ENCODE measurements at places on chromosomes 11 and 22.

GRCh38 chr11:67572747-67573419 lies 10.7 kb upstream of the GSTP1 start:
- no peak overlapping the region for H3K4me3 ChIP-seq
- H3K4me1 ChIP-seq = peaks cover 4% of the 10 kb centered on the region
- H3K27me3 ChIP-seq = peaks cover 36% of the 10 kb centered on the region
- no peaks in the 10 kb centered on the region for H3K36me3 ChIP-seq
- no peak overlapping the region for H3K27ac ChIP-seq
- peak; percentile 30 for DNase-seq

GRCh38 chr22:17902960-17903359 lies 121.4 kb downstream of the MICAL3 start:
- DNase-seq = no peak
- H3K4me3 ChIP-seq = no peak overlapping the region
- peaks cover 12% of the 10 kb centered on the region for H3K4me1 ChIP-seq
- H3K36me3 ChIP-seq = peaks cover 21% of the 10 kb centered on the region
- H3K27me3 ChIP-seq = no peaks in the 10 kb centered on the region

DNA sequence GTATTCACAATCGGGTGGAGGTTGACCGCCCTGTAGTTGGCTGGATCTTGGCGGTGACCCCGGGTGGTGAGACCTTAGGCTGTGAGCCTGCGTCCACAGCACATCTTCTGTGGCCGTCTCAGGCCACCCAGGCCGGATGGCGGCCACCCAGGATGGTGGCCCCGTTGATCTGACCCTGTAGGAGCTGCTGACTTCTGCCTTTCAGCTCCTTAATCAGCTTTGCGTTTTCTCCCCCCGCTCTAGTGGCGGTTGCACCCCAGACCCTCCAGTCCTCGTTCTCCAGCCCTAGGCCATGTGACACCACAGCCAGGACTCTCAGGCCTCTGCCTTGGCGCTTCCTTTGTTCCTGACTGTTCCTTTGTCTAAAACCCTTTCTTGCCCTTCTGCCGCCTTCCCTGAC lies 244.0 kb downstream of the TBC1D22A start:
- DNase-seq = no peak
- no peaks in the 10 kb centered on the region for H3K4me1 ChIP-seq
- no peaks in the 10 kb centered on the region for H3K27me3 ChIP-seq
- H3K36me3 ChIP-seq = no peaks in the 10 kb centered on the region
- no peak overlapping the region for H3K4me3 ChIP-seq
- H3K27ac ChIP-seq = no peak overlapping the region

- H3K27ac ChIP-seq = no peak overlapping the region
- no peak overlapping the region for H3K4me3 ChIP-seq
- H3K27me3 ChIP-seq = no peaks in the 10 kb centered on the region
- H3K4me1 ChIP-seq = peaks cover 20% of the 10 kb centered on the region
These were observed 15.9 kb upstream of the LRRC32 start for GRCh38 chr11:76686261-76687079.

GRCh38 chr11:65084598-65085375 lies 765 bp downstream of the ZFPL1 start:
- DNase-seq = no peak
- peaks cover 2% of the 10 kb centered on the region for H3K36me3 ChIP-seq
- H3K27me3 ChIP-seq = no peaks in the 10 kb centered on the region

DNA sequence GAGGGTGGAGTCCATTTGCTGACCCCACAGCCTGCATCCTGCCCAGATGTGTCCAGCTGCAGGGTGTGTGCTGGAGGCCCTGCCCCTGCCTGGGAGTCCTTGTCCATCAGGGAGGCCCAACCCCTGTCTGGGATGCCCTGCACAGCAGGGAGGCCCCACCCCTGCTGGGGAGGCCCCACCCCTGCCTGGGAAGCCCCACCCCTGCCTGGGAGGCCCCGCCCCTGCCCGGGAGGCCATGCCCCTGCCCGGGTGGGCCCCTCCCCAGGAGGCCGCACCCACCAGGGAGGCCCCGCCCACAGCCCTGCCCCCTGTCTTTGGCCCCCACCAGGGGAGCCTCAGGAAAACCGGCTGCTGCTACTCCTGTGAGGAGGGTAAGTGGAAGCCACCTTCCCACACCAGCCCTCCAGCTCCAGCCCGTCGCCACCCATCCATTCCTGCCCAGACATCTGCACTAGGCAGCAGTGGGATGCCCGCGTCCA lies 37.2 kb downstream of the MUC5B start:
- peaks cover 5% of the 10 kb centered on the region for H3K36me3 ChIP-seq
- no peak overlapping the region for H3K27ac ChIP-seq
- peaks cover 11% of the 10 kb centered on the region for H3K4me1 ChIP-seq
- no peak for DNase-seq

- no peaks in the 10 kb centered on the region for H3K27me3 ChIP-seq
- H3K27ac ChIP-seq = no peak overlapping the region
- peaks cover 38% of the 10 kb centered on the region for H3K4me1 ChIP-seq
These were observed 1.9 kb upstream of the RDX start for GRCh38 chr11:110298301-110298765.

GRCh38 chr11:61091373-61092279 lies 10.7 kb upstream of the CD5 start:
- H3K27me3 ChIP-seq = no peaks in the 10 kb centered on the region
- no peak for DNase-seq
- H3K4me3 ChIP-seq = no peak overlapping the region
- peaks cover 3% of the 10 kb centered on the region for H3K4me1 ChIP-seq
- H3K36me3 ChIP-seq = no peaks in the 10 kb centered on the region

DNA sequence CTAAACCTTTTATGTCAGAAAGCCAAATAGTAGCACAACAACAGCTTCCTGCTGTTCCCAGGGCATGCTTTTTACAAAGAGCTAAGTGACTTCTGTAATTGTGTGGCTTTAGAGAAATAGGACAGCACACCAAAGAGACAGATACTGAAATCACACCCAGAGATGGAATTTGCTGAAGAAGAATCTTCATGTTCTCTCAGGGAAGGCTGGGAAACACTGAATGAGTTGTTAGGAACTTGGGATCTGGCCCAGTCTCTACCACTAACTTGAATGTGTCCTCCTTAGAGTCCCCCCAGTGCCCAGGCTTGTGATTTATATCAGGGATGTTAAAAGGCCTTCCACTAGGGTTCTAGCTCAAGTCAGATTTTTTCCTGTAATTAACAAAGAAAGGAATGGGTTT lies 175.2 kb downstream of the DBX1 start:
- H3K4me1 ChIP-seq = no peaks in the 10 kb centered on the region
- DNase-seq = no peak
- H3K27ac ChIP-seq = no peak overlapping the region
- no peaks in the 10 kb centered on the region for H3K27me3 ChIP-seq

GRCh38 chr22:33894036-33894435 lies 26.2 kb downstream of the LARGE1 start:
- no peak overlapping the region for H3K4me3 ChIP-seq
- peaks cover 3% of the 10 kb centered on the region for H3K36me3 ChIP-seq
- H3K4me1 ChIP-seq = peaks cover 23% of the 10 kb centered on the region
- H3K27me3 ChIP-seq = no peaks in the 10 kb centered on the region

Measured in neural crest cell (in vitro differentiated cells).